ENCODE measurements at places on chromosomes 3 and 15. TPM values are rescaled to one million over a fixed set of nuclear protein-coding genes. Genes with fewer than 3 reads are reported as not detected.
A peak's percentile ranks its signal among the peaks of the same experiment; 100 is the strongest.

- no peak for DNase-seq
Observed at GRCh38 chr3:56219894-56220805, 248.1 kb downstream of the ERC2 start.

DNA sequence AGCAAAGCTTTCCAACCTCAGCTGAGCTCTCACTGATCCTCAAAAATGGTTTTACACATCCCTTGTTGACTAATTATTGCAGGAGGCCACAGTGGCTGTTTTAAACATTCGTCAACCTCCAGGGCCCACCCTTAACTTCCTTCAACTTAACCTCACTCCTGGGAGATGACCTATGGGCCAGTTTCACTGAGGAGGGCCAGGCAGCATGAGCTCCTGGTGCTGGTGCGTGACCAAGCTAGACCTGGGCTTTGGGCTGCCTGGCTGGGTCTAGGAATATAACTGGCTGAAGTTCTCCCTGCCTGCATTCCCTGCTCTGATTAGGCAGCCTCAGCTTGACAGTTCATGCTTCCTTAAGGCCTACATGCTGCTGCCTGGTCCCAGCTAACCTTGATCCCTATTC, 273.7 kb upstream of the ATP11B start:
- no peak for DNase-seq

The GOLGA6L10 gene
- total RNA-seq: 0.54 TPM

The CCR8 gene
- total RNA-seq: not detected

DNA sequence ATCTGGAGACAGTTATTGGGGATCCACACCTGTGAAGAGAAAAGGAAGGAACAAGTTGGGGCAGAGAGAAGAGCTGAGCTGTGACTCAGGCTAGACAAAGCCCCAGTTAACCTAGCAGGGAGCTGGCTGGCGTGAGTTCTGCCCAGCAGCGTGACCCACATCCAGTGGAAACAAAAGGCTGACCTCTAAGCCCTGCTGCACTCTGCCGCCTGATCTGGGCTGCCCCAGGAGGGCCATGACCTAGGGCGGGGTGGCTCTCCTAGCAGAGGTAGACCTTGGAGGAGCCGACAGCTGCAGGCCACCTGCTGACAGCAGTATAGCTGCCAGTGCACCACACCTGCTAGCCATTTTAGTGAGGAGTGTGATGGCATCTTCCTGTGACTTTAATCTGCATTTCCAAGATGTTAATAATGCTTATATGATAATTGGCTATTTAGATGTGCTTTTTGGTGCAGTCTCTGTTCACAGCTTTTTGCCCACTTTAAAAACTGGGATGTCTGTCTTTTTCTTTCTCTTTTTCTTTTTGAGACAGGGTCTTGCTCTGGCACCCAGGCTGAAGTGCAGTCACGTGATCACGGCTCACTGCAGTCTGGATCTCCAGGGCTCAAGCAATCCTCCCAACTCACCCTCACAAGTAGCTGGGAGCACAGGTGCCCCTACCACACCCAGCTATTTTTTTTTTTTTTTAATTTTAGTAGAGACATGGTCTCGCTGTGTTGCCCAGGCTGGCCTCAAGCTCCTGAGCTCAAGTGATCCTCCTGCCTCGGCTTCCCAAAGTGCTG, 78.1 kb downstream of the LSM3 start:
- no peak for DNase-seq

The CTXN2 gene
- total RNA-seq: not detected

GRCh38 chr15:48101376-48101961, 19.3 kb upstream of the SLC24A5 start:
- DNase-seq: no peak

The PRR23E gene
- total RNA-seq: not detected

- peak; percentile 50 for DNase-seq
Observed at GRCh38 chr15:59290295-59291212, 82.1 kb downstream of the MYO1E start.

- no peak for DNase-seq
Observed at GRCh38 chr3:185822221-185823000, 2.4 kb downstream of the IGF2BP2 start.

DNA sequence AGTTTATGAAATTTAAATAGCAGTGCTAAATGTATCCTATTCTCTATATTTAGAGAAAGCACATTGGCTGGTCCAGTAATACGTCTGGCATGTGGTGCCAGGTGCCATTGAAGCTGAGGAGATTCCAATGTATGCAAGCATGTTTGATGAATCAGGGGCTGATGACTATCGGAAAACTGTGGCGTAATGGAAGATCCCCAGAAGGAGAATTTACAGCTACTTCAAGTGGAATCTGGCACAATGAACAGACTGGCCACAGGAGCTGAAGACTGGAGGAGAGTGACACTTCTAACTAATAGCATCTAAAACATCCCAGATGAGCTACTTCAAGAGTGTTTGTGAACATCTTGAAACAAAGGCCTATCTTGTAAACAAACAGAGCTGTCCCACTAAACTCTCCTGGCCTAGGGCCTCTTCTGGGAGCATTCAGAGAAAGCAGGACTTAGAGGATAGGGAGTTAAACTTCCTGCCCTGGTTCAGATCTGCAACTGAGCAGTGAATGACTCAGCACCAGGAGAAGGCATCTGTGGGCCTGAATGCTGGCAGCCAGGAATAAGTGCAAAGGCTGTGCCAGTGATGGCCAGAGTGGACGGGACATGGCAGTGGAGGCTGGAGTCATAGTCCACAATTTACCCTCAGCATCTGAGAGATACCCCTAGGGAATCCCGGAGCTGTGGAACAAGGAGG, 15.2 kb upstream of the ACTC1 start:
- no peak for DNase-seq

The SAXO2 gene
- total RNA-seq: under 0.01 TPM

DNA sequence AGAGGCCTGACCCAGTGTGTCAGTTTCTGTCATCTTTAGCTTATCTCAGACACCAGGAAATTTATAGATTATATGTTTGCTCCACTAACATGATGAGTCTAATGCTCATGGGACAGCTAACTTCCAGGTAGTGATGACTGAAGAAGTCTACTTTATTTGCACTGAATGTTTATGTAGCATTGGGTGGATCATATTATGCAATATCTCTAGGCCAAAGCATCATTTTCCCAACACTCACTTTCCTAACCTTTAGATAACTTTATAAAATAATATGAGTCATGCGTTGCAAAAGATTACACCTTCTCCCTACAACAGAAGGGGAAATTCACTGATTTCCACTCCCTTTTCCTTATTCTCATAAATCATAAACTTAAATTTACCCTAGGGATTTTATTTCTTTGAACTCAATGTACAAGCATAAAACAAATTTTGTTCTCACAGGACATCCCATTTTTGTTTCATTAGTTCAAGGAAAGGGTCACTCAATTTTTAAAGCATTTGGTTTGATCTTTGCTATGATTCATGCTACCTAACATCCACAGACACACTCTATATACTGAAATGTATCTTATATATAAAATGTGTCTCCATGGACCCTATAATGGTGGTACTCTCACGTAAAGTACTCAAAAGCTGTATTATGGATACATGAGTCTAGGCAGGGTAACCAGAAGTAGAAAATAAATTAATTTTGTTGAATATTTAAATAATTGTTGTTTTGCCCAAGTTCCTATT, 225.2 kb downstream of the WDR72 start:
- DNase-seq: no peak

DNA sequence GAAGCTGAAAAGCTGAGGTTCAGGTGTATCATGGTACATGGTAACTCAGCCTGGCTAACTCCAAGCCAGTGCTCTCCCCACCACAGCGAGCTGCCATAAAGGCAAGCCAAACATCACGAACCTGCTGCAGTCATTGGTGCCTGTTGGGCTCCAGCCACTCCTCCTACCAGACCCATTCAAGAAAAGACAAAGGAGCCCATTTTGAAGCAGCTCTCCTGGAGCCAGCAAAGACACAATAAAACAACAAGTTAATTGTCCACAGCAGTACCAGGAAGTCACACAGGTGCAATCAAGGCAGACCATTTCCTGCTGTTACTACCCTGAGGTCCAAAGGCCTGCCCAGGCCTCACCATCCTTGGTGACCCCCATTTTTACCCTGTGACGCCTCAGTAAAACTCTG, 77.6 kb downstream of the DAPK2 start:
- no peak for DNase-seq

The TCAIM gene
- total RNA-seq: 12.7 TPM

DNA sequence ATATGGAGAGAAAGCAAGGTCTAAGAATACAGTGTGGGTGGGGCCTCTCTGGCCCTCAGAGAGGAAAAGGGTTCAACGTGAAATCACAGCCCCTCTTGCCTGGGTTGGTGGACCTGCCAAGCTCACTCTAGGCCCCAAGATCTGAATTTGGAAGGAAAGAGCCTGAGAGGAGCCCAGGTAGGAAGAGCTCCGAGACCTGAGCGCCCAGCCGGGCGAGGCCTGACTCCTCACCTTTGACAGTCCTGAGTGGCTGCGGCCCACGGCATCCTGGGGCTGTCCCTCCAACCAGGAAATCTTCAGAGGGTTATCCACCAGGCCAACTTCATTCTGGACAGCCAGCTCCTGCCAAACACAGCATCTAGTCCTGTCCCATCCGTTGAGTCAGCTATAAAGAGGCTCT, 3.7 kb downstream of the C15orf62 start:
- DNase-seq: no peak

- DNase-seq: no peak
Observed at GRCh38 chr3:5251196-5251583, 63.7 kb downstream of the EDEM1 start.

DNA sequence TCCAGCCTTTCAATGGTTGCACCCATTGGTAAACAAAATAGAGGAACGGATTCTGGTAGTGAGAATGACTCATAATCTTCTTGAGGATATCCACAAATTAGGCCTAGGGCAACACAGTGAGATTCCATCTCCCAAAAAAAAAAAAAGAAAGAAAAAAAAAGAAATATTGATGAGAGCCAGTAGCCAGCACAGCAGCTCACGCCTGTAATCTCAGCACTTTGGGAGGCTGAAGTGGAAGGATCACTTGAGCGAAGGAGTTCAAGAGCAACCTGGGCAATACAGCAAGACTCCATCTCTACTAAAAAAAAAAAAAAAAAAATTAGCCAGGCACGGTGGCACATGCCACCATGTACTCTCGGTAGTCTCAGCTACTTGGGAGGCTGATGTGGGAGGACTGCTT, 51.9 kb downstream of the DENND4A start:
- DNase-seq: no peak

DNA sequence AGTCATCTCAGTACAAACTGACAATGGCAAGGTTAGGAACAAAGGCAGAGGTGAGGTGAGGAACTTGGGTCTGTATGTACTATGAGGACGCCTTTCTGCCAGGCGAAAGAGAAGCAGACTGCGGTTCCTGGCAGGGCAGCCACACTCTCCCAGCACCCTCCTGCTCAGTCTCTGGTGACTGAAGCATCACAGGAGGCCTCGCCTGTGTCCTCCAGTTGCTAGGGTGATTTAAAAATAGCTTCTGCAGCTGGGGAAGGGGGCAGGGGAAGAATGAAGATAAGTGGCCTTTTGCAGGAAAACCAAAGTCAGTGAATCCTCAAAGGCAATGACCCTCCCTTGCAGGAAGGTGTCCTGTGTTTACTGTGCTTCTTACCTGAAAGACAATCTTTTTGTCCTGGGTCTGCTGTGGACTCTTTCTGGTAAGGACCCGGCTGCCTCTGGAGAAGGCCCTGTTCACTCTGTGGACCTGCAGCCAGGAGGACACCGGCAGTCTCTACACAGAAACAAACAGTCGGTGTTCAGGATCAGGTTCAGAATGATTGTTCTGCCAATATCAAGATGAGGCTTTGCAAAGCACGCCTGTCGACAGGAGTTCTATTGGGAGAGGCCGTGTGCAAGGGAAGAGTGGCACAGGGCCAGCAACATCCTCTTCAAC, 65.7 kb upstream of the DGKG start:
- peak; percentile 31 for DNase-seq

The NLGN1 gene
- total RNA-seq: 2.2 TPM

DNA sequence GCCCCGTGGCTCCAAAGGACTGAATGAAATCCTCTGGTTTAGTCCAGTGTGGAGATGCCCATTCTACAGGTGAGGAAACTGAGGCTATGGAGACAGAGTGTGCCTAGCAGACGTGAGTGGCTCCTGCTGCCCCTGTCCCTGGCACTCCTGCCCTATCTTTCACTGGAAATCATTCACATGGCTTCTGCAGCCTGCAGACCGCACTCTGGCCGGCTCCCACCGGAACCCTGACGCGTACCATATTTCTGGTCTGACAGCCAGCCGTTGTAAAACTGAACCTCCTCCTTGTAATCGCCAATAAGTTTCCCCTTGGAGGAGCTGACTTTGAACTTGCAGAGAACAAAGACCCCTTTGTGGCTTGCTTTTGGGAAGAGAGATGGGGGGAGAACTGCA, 136.5 kb downstream of the CHSY1 start:
- DNase-seq: no peak

The GOLGA6A gene
- under 0.01 TPM for total RNA-seq

DNA sequence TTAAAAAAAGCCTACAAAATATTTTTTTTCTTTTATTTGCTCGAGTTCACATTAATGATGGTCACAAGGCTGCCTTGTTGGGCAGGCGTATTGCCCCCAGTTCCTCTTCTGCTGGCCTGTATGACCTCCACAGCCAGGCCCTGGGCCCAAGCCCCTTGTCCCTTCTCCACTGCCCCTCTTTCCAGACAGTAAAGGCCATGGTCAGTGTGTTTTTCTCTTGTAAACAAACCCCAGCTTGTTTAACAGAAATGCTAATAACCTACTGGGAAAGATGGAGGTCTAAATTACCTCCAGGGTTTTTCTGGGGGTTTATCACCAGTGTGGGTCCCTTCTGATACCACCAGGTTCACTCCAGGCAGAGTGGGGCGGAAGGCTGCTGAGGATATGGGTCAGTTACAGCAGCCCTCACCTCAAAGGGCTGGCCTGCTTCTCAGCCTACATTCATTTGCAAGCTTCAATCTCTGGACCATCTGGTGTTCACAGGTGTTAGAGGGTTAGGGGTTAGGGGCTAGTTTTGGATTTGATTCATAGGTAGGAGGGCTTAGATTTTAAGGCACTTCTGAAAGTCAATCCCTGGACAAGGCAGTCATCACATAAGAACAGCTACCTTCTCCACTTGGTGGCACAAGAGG, 2.0 kb upstream of the MANF start:
- no peak for DNase-seq

DNA sequence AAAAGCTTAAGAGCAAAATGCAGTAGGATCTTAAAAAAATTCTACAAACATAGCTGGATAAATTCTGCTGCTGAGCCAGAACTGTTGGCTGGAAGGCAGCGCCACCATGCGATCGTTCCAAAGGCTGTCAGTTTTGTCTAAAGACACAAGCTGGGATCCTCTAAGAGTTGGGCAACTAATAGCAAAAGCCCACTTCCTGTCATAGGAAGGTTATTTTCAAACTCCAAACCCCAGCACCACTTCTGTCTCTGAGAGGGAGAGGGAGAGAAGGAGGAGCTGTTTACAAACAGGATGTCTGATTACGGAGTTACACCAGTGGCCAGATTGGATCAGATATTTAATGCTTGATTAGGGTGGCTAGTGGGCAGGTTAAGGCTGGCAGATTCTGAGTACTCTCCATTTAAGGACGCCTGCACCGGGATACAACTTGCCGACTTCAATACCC, 44.0 kb downstream of the EIF4E3 start:
- DNase-seq: peak; percentile 72

DNA sequence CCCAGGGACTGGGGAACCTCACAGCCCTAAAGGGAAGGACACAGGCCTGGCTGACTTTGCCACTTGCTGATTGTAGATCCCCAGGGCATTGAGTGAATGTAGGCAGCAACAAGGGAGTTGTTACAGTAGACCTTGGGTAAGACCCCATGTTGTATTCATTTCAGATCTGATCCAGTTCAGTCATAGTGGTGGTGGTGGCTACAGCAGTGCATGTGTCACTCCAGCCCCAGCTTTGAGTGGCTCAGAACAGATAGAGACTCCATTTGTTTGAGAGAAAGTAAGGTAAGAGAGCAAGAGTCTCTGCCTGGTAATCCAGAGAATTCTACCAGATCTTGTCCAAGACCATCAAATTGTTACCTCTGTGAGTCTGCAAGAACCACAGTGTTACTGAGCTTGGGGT, 278.7 kb upstream of the SATB1 start:
- no peak for DNase-seq

The PLCL2 gene
- 21.5 TPM for total RNA-seq
